ENCODE measurements at places on chromosomes 12 and 14. TPM values are rescaled to one million over a fixed set of nuclear protein-coding genes. Genes with fewer than 3 reads are reported as not detected.

Gene HOXC11
- not detected for total RNA-seq

DNA sequence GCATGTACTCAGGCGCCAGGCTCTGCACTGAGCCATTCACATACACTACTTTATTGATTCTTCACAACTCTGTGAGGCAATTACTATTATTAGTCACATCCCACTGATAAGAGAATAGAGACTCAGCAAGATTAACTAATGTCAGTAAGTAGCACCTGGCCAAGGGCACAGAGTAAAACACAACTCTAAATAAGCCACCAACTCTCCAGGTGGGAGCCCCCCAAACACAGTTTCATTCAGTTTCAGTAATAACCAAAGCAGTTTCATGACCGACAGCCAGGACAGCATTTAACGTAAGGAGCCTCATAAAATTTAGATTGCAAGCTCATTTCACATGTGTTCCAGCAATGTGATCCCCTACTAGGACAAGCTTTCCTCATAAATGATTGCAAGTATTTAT is 323.1 kb upstream of the CCDC196 start:
- H3K36me3 ChIP-seq: no peaks in the 10 kb centered on the region
- no peak overlapping the region for H3K27ac ChIP-seq
- H3K4me1 ChIP-seq: peaks cover 5% of the 10 kb centered on the region
- H3K27me3 ChIP-seq: no peaks in the 10 kb centered on the region

Gene CLMN
- total RNA-seq: 8.9 TPM

GRCh38 chr14:23578560-23579310 is at the start of gene JPH4:
Gene JPH4, minus strand, starts transcription at chr14:23578790. Its CDS starts 1,337 bp downstream, at chr14:23577453.
- H3K27me3 ChIP-seq: peaks cover 81% of the 10 kb centered on the region
- peak within 1 kb of the TSS; percentile 48 for H3K4me3 ChIP-seq
- DNase-seq: no peak
- H3K36me3 ChIP-seq: no peaks in the 10 kb centered on the region

DNA sequence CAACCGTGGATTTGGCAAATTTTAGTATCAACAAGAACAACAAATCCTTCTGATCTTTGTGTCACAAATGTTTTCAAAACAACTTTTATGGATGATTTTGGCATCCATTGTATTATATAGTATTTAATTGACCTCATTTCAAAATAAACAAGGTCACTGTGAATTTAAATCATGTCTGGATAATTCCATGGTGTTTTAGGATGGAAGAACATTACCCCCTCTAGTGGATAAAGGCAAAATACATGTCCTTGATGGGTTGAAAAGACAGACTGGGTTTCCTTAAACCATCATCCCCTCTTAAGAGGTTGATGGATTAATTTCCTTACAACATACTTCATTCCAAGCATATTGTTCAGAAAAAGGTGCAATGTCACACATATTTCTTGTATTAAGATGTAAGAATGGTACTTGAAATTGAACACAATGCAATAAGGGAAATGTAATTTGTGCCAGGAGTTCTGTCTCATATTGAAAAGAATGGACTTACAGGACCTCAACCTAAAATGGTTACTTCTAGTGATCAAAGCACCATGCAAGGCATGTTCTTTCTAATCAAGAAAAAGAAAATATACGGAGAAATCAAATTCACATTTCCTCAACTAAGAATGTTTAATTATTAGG is 352.0 kb downstream of the BCAT1 start:
- no peaks in the 10 kb centered on the region for H3K36me3 ChIP-seq
- peaks cover 20% of the 10 kb centered on the region for H3K4me1 ChIP-seq
- H3K27me3 ChIP-seq: no peaks in the 10 kb centered on the region
- no peak overlapping the region for H3K4me3 ChIP-seq

DNA sequence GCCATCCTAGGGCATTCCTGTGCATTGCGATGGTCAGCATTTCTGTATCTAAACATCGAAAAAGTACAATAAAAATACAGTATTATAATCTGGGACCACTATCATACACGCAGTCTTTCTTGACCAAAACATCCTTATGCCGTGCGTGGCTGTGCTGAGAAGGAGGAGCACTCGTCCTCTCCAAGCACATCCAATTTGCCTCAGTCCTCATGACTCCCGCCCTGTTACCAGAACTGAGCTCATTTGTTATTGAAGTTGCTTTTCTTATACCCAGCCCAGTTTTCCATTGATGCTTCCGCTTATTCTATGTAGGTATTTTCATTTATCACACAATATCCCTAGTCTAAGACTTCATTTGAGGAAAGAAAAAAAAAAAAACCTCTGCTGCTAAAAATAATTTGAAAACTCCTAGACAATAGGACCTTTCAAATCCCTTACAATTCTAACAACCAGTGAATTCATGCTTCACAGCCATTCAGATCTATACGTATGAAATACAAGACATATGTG is 236.9 kb upstream of the PLEKHG7 start:
- no peaks in the 10 kb centered on the region for H3K27me3 ChIP-seq
- DNase-seq: no peak
- peak overlapping the region; percentile 40 for H3K4me3 ChIP-seq
- H3K27ac ChIP-seq: peak overlapping the region; percentile 95

GRCh38 chr14:78253986-78254385 is 83.8 kb downstream of the NRXN3 start:
- H3K4me1 ChIP-seq: peaks cover 3% of the 10 kb centered on the region
- H3K4me3 ChIP-seq: no peak overlapping the region
- no peak for DNase-seq
- no peaks in the 10 kb centered on the region for H3K36me3 ChIP-seq
- peaks cover 13% of the 10 kb centered on the region for H3K27me3 ChIP-seq
- no peak overlapping the region for H3K27ac ChIP-seq

GRCh38 chr12:34336619-34337465 is 314.5 kb downstream of the ALG10 start:
- no peaks in the 10 kb centered on the region for H3K36me3 ChIP-seq
- no peak for DNase-seq
- no peak overlapping the region for H3K27ac ChIP-seq
- no peaks in the 10 kb centered on the region for H3K4me1 ChIP-seq
- H3K4me3 ChIP-seq: no peak overlapping the region

GRCh38 chr14:56552615-56553014 is 27.0 kb upstream of the TMEM260 start:
- H3K27me3 ChIP-seq: peaks cover 41% of the 10 kb centered on the region
- H3K4me1 ChIP-seq: no peaks in the 10 kb centered on the region
- H3K27ac ChIP-seq: no peak overlapping the region
- no peak for DNase-seq
- no peak overlapping the region for H3K4me3 ChIP-seq

GRCh38 chr12:53010955-53011354 is 4.7 kb downstream of the EIF4B start:
- H3K36me3 ChIP-seq: peaks cover 19% of the 10 kb centered on the region
- H3K4me3 ChIP-seq: peak overlapping the region; percentile 16
- no peak for DNase-seq
- H3K4me1 ChIP-seq: peaks cover 47% of the 10 kb centered on the region
- no peak overlapping the region for H3K27ac ChIP-seq

DNA sequence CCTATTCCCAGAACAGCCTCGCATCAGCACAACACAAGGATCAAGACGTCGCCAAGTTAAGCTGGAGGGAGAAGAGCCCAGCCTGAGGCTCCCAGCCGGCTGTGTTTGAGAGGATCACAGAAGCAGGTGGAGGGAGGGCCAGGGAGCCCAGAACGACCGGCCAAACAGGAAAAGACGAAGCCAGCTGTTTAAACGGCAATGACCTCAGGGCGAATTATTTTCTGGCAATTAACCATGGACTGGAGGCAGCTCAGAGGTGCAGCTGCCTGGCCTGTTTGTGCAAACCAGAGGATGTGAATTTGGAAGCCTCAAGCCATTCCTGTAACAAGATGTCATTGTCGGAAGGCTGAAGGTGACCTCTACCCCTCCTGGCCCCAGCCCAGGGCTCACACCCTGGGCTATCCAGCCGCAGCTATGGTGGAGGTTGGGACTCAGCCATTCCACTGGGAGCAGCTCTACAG is 175.8 kb upstream of the PRMT8 start:
- H3K27ac ChIP-seq: no peak overlapping the region
- H3K36me3 ChIP-seq: no peaks in the 10 kb centered on the region
- no peak overlapping the region for H3K4me3 ChIP-seq
- H3K4me1 ChIP-seq: peaks cover 11% of the 10 kb centered on the region
- DNase-seq: no peak
- peaks cover 3% of the 10 kb centered on the region for H3K27me3 ChIP-seq

GRCh38 chr14:92759679-92760523 is 11.5 kb upstream of the LGMN start:
- no peak overlapping the region for H3K4me3 ChIP-seq
- no peaks in the 10 kb centered on the region for H3K36me3 ChIP-seq
- no peaks in the 10 kb centered on the region for H3K4me1 ChIP-seq
- H3K27me3 ChIP-seq: peaks cover 30% of the 10 kb centered on the region
- no peak overlapping the region for H3K27ac ChIP-seq
- no peak for DNase-seq

DNA sequence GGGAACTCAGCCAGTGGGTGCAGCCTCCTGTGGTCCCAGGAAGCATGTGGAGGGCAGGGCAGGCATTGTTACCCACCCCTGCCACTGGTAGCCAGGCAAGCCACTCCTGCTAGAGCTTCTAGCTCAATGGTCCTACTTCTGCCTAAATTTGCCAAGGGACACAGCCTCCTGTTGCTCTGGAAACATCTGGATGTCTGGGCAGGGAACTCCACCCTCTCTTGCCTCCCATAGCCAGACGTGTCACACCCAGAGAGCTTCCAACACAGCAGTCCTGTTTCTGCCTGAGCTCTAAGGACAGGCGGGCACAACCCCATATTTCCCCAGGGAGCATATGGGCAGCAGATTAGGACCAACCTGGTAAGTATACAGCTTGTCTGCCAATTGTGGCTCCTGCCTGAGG is 350.2 kb downstream of the GLT1D1 start:
- H3K36me3 ChIP-seq: no peaks in the 10 kb centered on the region
- peaks cover 34% of the 10 kb centered on the region for H3K27me3 ChIP-seq
- no peak overlapping the region for H3K4me3 ChIP-seq
- H3K27ac ChIP-seq: no peak overlapping the region
- H3K4me1 ChIP-seq: no peaks in the 10 kb centered on the region

- peaks cover 7% of the 10 kb centered on the region for H3K27me3 ChIP-seq
- H3K27ac ChIP-seq: no peak within 1 kb of the TSS
- no peak for DNase-seq
- H3K4me3 ChIP-seq: no peak within 1 kb of the TSS
These were observed at the start of gene CCDC197 for GRCh38 chr14:93997082-93997481. Gene CCDC197, plus strand, starts transcription at chr14:93997301. Its CDS starts 831 bp downstream, at chr14:93998132.

DNA sequence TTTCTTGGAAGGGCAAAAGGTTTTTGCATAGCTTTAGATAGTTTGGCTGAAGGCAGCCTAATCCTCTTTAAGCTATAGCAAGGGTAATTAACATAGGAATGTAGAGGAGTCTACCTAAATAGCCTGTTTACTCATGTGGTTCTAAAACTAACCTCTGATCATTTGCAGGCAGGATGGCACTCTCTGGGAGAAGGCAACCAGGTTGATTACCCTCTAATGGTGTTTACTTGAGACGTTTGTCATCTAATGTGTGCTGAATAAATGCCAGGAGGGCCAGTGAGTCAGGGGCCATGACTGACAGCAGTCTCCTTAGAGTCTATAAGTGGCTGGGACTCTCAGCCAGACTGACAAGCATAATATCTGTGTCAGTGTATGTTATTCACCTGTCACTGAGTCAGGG is 286.4 kb downstream of the PCNX1 start:
- no peak overlapping the region for H3K27ac ChIP-seq
- peaks cover 9% of the 10 kb centered on the region for H3K4me1 ChIP-seq
- H3K36me3 ChIP-seq: no peaks in the 10 kb centered on the region
- no peaks in the 10 kb centered on the region for H3K27me3 ChIP-seq
- no peak overlapping the region for H3K4me3 ChIP-seq

DNA sequence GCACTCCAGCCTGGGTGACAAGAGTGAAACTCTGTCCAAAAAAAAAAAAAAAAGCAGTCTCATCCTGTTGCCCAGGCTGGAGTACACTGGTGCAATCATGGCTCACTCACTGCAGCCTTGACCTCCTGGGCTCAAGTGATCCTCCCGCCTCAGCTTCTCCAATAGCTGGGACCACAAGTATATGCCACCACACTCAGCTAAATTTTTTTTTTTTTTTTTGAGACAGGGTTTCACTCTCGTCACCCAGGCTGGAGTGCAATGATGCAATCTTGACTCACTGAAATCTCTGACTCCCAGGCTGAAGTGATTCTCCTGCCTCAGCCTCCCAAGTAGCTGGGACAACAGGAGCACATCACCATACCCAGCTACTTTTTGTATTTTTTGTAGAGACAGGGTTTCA is 5.2 kb upstream of the CNPY2 start:
- H3K27me3 ChIP-seq: peaks cover under 1% of the 10 kb centered on the region
- no peak overlapping the region for H3K4me3 ChIP-seq
- DNase-seq: no peak
- peaks cover 7% of the 10 kb centered on the region for H3K36me3 ChIP-seq
- H3K27ac ChIP-seq: no peak overlapping the region

DNA sequence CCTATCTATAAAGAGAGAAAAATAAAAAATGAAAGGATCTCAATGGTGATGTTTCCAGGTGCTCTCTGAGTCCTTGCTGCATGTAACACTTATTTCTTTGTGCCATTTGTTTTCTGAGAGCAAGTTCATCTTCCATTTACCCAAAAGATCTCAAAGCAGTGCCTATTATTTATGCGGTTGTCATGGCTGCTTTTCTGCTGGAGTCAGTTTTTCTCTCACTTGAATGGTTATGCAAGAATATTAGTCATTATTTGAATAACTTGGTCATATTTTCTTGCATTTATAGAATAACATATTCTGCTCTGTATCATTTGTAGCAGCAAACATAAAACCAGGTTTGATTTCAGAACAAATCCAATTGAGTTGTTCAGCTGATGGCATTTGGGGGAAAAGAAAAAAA is 141.8 kb upstream of the G2E3 start:
- no peaks in the 10 kb centered on the region for H3K27me3 ChIP-seq
- H3K27ac ChIP-seq: no peak overlapping the region
- H3K36me3 ChIP-seq: no peaks in the 10 kb centered on the region
- H3K4me3 ChIP-seq: no peak overlapping the region
- DNase-seq: no peak
- H3K4me1 ChIP-seq: peaks cover 15% of the 10 kb centered on the region

GRCh38 chr14:24372701-24373416 is 4.9 kb downstream of the NFATC4 start:
- no peak overlapping the region for H3K27ac ChIP-seq
- peaks cover 6% of the 10 kb centered on the region for H3K4me1 ChIP-seq
- no peak overlapping the region for H3K4me3 ChIP-seq
- no peaks in the 10 kb centered on the region for H3K36me3 ChIP-seq
- H3K27me3 ChIP-seq: no peaks in the 10 kb centered on the region

Gene SLC5A8
- not detected for total RNA-seq

GRCh38 chr12:51784688-51785087 is 63.8 kb downstream of the FIGNL2 start:
- H3K36me3 ChIP-seq: peaks cover 5% of the 10 kb centered on the region
- peaks cover 7% of the 10 kb centered on the region for H3K4me1 ChIP-seq
- DNase-seq: no peak
- no peak overlapping the region for H3K4me3 ChIP-seq
- H3K27me3 ChIP-seq: no peaks in the 10 kb centered on the region

DNA sequence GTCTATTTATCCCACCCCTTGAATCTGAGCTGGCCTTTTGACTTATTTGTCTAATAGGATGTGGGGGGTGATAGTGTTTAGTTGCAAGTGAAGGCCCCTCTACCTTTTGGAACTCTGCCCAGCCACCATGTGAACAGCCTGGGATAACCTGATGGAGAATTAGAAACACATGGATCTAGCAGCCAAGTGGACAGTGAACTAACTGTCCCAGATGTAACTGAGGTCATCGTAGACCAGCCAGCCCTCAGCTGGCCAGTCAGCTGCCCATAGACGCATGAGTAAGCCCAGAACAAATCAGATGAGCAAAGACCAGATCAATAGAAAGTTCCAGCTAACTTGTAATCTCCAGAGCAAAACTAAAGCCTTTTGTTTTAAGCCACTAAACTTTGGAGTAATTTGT is 19.0 kb downstream of the KLRB1 start:
- no peaks in the 10 kb centered on the region for H3K4me1 ChIP-seq
- H3K27ac ChIP-seq: no peak overlapping the region
- no peaks in the 10 kb centered on the region for H3K27me3 ChIP-seq
- peaks cover 2% of the 10 kb centered on the region for H3K36me3 ChIP-seq
- no peak overlapping the region for H3K4me3 ChIP-seq
- DNase-seq: no peak

Gene BICDL1
- 5.2 TPM for total RNA-seq

Data from neural crest cell (in vitro differentiated cells).